ENCODE measurements at places on chromosomes 5 and 9.
A peak's percentile ranks its signal among the peaks of the same experiment; 100 is the strongest.

- peak; percentile 80 for DNase-seq
These were observed 1.4 kb downstream of the PTGR1 start for GRCh38 chr9:111597852-111598732.

GRCh38 chr9:119802621-119803020 lies 433.4 kb upstream of the BRINP1 start:
- DNase-seq, result no peak

DNA sequence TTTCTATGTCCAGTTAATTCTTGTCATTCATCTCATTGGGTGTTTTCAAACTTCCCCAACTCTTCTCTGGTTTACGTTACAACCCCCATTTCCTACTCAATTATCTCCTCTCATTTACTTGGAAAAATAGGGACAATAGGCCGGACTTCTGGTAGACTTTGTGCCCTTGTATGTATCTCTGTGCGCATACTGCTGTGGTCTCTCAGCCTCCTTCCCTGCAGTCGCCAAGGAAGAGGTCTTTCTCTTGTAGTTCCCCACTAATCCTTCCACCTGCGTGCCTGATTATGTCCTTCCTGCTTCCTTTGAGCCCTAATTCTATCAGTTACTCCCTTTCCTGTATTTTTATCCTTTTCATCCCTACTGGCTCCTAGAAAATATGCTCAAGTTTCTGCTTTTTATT lies 176.3 kb downstream of the GDNF start:
- no peak for DNase-seq

GRCh38 chr5:177085985-177086653 lies 596 bp upstream of the FGFR4 start:
- DNase-seq, result no peak

DNA sequence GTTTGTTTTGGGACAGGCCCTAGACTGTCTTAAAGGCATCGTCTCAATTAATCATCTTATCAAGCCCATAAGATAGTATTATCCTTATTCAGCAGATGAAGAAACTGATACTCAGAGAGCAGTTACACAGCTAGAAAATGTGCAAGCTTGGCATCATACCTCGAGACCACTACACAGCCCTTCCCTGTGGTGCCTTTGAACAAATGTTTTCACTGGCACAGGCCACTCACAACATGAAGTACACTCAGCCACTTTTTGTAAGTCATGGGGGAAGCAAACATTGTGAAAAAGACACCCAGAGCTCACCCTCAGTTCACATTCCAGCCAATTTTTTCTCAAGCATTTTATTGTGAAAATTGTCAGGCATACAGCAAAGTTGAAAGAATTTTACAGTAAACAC lies 122.5 kb downstream of the WDR41 start:
- no peak for DNase-seq

GRCh38 chr9:92660266-92660665 lies 9.7 kb downstream of the IPPK start:
- no peak for DNase-seq

- no peak for DNase-seq
These were observed 48.8 kb upstream of the CDH10 start for GRCh38 chr5:24693609-24694008.

DNA sequence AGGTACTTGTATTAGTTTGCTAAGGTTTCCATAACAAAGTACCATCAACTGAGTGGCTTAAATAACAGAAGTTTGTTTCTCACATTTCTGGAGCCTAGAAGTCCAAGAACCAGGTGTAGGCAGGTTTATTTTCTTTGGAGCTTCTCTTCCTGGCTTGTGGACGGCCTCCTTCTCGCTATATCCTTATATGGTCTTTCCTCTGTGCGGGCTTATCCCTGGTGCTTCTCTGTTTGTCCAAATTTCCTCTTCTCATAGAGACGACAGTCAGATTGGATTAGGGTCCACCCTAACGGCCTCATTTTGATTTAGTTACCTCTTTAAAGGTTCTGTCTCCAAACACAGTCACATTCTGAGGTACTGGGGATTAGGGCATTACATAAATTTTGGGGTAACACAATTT lies 88.3 kb downstream of the RMI1 start:
- DNase-seq, result no peak
